ENCODE measurements at places on chromosomes 3 and 15.

DNA sequence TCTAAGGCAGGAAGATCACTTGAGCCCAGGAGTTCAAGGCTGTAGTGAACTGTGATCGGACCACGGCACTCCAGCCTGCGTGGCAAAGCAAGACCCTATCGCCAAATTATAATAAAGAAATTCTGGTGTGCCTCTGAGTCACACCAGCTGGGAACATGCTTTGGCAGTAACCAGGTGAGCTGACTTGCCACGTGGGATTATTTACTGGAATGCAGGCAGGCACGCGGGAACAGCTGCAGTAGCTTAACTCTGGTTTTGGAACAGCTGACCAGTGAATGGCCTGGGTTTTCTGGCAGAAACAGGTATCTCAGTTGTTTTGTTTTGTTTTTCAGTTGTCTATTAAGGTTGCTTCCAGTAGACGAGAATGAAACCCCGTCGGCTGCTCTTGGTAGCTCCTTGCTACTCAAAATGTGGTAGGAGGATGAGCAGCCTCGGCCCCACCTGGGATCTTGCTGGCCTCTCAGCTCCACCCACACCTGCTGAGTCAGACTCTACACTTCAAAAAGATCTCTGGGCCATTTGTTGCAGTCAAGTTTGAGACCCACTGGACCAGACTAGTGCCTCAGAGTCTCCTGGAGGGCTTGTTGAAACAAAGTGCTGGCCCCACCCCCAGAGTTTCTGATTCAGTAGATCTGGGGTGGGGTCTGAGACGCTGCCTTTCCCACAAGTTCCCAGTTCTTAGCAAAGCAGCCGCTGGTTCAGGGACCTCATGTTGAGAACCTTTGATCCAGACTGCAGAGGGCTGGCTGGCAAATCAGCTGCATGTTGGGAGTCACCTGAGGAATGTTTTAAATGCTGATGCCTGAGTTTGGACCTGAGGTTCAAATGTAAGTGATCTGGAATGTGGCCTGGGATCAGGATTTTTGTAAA is 26.6 kb downstream of the IDH2 start:
- no peak for DNase-seq

- DNase-seq: no peak
These were observed 90.2 kb downstream of the DNAJB8 start for GRCh38 chr3:128376516-128376915.

- no peak for DNase-seq
These were observed 117.3 kb upstream of the SLC7A14 start for GRCh38 chr3:170703121-170703588.

DNA sequence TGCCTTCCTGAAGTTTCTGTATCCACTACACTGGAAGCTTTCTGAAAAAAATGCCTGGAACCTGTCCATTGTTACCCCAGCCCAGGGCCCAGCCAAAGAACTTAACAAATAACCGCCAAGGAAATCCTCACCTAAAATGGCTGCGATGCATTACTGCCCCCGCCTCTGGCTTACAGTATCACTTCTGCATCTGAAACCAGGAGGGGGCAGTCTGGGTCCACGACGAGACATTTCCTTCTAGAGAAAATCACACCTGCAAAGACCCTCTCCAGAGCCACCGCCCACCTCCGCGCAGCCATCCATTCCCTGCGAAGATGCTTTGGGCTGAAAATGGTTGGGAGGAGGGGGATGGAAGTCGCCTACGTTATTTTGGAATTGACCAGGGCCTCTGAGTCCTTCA is 22.4 kb upstream of the CELF6 start:
- peak; percentile 34 for DNase-seq

GRCh38 chr3:10474275-10474646 is 31.1 kb downstream of the ATP2B2 start:
- DNase-seq: no peak

DNA sequence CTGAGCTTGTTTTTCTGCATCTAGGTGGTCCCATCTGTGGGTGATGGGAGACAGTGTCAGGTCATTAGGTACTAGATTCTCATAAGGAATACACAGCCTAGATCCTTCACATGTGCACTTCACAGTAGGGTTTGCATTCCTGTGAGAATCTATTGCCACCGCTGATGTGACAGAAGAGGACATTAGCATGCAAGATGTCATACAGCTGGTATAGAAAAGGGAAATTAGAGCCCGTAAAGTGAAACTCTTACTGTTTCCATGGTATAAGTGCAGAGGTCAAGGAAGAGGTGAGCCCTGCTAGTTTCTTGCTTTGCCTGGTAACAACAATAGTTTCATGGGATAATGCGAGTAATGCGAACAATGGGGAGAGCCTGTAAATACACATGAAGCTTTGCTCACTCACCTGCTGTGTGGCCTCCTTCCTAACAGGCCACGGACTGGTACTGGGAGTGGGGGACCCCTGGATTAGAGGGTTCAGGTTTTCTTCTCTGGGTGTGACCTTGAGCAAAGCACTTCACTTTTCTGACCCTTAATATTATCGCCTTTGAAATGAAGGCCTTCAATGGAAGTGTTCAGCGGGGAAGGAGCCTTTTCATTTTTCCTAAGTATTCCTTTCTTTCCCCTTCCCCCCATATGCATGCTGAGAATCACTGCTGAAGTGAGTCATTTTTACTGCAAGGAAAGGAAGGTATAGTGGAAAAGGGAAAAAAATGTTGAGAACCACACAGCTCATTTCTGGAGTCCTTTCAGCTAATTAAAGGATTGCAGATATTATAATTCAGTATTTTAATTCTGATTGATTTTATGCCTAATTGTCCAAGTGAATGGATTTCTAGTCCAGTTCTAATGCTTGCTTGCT is 286.4 kb downstream of the UBE2E2 start:
- no peak for DNase-seq

DNA sequence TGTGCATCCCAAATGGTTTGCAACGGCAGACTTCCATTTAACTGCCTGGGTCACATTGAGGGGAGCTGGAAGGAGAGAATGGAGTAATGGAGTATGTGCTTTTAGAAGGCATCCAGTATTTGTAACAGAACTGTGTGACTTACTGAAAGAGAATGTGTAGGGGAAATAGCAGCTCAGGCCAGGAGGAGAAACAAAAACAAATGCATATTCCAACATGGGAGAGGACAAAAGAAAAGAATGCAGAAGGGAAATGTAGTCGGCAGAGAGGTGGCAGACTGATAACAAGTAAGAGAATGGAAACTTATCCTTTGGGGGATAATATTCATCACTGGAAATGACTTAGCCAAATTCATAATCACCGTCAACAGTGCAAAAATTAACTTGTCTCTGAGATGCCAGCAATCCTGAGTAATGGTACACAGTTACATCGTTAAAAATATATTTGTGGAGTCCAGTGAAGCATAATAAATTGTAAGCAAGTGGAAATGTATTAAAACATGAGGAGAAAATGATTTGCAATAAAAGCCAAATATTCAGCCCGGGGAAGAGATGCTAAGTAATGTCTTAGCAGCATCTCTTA is 294.9 kb upstream of the SGO1 start:
- no peak for DNase-seq

DNA sequence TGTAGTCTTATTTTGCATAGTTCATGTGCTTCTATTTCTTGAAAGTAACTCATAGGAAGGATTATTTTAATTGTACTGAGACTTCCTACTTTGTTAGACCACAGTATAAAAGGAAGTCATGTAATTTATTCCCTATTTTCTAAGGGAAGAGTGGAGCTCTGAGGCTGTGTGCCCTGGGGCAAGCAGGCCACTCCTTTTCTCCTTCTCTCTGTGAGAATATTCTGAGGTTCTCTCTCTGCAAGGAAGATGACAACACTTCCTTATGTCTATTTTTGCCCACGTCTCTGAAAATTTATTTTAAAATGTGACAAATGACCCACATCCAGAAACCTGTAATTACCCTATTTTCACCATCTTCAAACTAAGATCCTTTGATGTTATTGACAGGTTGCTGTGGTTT is 11.0 kb downstream of the KCTD6 start:
- DNase-seq: no peak

- no peak for DNase-seq
These were observed 168.2 kb downstream of the ECT2 start for GRCh38 chr3:172918568-172919296.

DNA sequence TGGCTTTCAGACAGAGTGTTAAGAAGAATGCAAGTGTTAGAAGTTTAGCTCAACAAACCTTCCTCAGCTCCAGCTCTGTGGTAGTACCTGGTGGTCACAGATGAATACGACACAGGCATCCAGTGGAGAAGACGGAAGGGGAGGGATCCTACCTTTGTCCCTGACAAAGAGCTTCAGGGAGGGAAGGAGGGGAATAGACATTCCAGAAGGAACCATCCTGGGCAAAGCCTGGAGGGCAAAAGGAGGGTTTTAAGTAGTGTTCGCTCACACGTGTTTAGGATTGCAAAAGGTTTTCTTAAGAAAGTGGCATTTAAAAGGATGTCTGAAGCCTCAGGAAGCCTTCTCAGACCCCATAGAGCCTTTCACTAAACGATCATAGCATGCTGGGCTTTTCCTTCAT is 2.8 kb downstream of the CHCHD4 start:
- no peak for DNase-seq

DNA sequence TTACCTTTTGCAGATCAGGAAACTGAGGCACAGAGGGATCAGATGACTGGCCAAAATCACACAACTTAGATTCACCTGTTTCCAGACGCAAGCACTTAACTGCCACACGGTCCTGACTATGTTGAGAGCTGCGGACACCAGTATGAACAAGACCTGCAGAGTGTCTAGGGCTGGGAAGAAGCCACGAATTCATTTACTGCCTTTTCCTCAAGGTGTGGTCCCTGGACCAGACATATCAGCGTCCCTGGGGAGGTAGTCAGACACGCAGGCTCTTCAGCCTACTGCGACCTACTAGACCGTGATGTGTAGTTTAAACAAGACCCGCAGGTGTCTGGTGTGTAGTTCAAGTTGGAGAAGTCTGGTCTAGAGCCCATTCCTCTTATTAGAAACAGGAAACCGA is 541 bp upstream of the SLC6A11 start:
- DNase-seq: no peak

DNA sequence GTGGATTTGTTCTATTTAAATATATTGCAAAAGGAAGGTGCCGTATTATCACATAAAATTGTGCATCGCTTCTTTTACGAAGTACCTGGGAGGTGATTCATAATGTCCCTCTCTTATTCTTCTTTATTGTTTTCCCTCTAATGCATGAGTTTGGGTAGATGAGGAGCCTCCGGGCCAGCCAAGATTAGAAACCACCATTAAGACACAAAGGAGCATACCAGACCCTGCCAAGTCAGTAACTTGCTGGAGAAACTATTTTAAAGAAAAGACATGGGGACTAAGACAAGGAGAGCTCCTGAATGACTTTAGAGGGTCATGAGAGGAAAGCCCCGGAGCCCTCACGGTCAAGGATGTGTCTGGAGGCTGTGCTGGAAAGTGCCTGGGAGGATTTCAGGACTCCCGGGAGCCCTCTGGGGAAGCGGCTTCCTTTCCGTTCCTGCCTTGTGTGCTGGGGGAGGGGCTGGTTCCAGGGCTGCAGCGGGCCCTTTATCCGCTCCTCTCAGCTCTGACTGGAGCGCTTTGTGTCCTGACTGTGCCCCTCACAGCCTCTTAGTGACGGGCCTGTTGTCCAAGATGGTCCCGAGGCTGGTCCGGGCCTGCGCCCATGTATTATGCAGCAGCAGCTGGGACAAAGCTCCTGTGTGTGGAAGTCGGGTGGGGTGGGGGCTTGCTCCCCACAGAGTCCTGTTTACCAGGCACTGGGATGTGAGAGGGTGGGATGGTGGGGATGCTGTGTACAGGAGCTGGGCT is 35.7 kb downstream of the CORO2B start:
- DNase-seq: no peak

DNA sequence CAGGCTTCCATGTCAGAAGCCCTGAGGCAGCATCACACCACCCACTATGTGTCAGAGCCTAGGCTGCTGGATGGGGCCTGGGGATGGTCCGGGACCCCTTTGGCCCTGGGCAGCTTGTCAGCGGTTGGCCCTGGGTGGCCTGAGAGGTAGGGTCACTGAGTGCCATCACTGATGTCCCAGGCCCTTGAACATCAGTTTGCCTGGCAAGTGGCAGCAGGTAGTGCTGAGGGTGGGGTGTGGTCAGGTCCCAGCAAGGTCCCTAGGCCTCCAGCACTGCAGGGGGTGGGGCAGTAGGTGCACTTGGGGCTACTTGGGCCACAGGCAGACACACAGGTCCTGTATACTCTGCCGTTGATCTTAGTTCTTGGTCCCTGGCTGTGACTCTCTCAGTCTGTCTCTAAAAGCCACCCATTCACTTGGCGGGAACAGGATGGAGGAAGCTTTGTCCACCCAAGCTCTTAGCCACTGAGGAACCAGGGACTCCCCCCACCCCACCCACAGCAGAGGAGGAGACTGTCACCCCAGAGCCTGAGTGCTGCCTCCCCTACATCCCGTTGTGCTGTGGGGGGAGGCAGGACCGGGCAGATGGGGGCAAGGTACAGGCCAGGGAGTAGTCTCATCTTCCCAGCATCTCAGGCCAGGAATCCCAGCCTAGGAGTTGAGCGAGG is 5.8 kb downstream of the GNAI2 start:
- no peak for DNase-seq

DNA sequence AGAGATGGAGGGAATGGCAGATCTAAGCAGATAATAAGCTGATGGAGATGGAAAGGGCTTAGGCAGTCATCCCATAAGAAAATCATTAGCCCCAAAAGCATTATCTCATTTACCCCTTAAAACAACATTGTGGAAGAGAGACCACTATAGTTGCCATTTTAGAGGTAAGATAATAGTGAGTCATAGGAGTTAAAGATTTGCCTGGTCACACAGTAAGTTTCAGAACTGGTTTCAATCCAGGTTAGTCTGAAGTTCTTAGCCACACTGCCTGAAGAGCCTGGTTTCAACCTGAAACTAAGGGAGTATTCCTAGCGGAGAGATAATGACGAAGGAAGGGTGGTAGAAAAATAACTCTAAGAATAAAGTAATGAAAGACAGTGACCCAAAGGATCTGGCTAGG is 13.0 kb upstream of the UBR1 start:
- DNase-seq: no peak

DNA sequence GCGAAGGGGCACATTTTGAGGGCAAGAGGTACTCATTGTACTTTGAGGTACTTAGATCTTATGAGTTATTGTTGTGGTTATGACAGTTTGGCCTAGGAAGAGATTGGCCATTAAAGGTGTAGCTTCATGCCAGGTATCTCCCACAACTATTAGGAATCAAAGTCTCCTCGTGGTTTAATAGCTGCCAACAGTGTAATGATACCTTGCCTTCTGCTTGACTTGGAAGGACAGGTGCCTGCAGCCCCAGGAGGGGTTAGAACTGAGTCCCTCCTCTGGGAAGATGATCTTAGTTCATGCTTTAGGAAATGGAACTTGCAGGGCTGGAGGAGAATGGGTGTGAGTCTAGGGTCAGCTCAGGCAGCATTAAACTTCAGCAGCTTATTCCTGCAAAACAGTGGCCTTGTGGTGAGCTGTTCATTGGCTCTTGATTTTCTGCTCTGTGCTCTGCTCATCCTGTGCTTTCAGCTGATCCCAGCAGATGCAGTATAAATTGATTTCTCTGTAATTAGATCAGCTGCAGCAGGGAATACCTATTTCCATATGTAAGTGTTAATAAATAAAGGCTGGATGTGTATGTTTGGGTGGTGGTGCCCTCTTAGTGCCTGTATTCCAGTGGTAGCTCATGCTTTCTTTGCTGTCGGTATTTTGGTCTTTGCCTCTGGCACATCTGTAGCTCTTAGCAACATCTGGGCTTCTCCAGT is 40.5 kb downstream of the ZNF609 start:
- DNase-seq: no peak

- no peak for DNase-seq
These were observed 262.8 kb upstream of the TBL1XR1 start for GRCh38 chr3:177460047-177460446.

- DNase-seq: no peak
These were observed 14.7 kb downstream of the CCR1 start for GRCh38 chr3:46193436-46193835.

All from activated CD4-positive, alpha-beta T cell treated with anti-CD3 and anti-CD28 coated beads, Interleukin-2, amount 50 U/mL, for 4 hours (primary cell).